Prostate gland (tissue), 2 donors: ENCODE measurements at places on chromosomes 2 and 18.

- no peak overlapping the region for H3K4me3 ChIP-seq
- peak overlapping the region; percentile 97 for H3K27ac ChIP-seq
- DNase-seq = no peak
- no peaks in the 10 kb centered on the region for H3K36me3 ChIP-seq
- H3K27me3 ChIP-seq = no peaks in the 10 kb centered on the region
Observed at GRCh38 chr2:38598200-38598990, 4.3 kb downstream of the HNRNPLL start.

DNA sequence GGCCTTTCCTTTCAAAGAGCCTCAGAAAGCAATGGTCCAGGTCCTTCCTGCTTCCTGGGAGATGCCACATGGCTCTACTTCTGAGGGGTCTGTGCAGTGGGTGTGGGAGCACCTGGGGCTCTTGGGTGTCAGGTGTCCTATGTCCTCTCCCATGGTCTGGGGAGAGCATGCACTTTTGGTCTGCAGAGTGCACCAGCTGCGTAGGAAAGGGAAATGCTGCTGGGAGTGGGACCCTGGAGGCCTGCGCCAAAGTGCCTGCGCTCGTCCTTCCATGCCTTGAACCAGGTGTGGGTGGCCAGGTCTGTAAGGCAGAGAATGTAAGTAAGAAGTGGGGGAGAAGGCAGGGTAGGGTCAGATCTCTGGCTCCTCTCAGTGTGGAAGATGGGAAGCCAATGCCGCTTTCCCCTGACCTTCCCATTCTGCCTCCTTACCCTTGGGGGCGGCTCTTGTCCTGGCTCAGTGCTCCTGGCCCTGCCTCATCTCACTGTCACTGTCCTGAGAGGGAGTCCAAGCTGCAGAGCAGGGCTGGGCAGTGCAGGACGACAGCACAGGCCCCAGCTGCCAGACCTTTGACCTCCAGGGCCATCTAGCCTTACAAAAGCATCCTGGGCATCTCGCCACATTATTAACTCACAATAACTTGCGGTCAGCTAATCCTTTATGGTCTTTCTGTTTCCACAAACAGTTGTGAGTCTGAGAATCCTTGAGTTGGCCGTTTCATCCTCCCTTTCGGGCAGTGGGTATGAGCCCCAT, 6.6 kb upstream of the PROM2 start:
- H3K27me3 ChIP-seq = no peaks in the 10 kb centered on the region
- no peaks in the 10 kb centered on the region for H3K4me1 ChIP-seq
- H3K4me3 ChIP-seq = no peak overlapping the region
- no peak overlapping the region for H3K27ac ChIP-seq
- no peaks in the 10 kb centered on the region for H3K36me3 ChIP-seq
- no peak for DNase-seq

DNA sequence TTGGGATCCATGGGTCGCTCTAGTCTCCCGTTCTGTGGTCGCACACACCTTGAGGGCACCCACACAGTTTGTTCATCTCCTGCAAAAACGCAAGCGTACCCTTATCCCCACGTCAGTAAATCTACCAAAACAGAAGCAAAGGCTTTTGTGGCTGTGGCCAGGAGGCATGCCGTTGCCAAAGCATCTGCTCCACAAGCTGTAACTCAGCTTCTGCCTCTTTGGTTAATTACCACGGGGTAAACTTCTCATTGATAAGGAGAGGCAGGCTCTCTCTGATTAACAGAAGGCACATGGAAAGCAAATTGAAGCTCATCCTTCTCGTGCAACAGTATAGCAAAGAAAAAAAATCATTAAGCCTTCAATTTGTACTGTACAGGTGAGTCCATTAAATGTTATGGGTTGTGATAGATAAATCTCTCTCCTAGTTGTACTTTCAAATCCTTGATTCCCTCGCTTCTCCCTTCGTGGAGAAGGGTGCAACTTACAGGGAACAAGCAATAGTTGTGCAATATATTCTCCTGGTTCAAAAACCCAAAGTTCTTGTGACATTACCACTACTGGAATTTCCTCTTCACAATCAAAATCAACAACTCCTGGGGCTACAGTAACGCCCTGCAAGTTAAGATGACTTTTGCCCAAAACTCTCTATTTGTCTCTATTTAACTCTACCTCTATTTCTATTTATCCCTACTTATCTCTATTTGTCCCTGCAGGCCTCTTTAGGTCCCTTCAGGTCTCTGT, 10.3 kb downstream of the PECR start:
- H3K27ac ChIP-seq = no peak overlapping the region
- DNase-seq = no peak
- no peaks in the 10 kb centered on the region for H3K4me1 ChIP-seq
- no peaks in the 10 kb centered on the region for H3K36me3 ChIP-seq
- H3K4me3 ChIP-seq = no peak overlapping the region
- H3K27me3 ChIP-seq = no peaks in the 10 kb centered on the region

DNA sequence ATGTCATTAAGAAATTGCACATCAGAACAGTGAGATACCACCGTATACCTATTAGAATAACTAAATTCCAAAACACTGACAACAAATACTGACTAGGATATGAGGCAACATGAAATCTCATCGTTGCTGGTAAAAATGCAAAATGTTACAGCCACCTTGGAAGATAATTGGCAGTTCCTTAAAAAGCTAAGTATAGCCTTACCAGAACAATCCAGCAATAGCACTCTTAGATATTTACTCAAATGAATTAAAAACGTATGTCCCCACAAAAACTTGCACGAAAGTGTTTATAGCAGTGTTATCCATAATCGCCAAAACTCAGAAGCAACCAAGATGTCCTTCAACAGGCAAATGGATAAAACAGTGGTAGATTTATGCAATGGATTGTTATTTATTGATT, 241.7 kb downstream of the EPHA4 start:
- H3K4me3 ChIP-seq = no peak overlapping the region
- no peaks in the 10 kb centered on the region for H3K27me3 ChIP-seq
- no peak overlapping the region for H3K27ac ChIP-seq

DNA sequence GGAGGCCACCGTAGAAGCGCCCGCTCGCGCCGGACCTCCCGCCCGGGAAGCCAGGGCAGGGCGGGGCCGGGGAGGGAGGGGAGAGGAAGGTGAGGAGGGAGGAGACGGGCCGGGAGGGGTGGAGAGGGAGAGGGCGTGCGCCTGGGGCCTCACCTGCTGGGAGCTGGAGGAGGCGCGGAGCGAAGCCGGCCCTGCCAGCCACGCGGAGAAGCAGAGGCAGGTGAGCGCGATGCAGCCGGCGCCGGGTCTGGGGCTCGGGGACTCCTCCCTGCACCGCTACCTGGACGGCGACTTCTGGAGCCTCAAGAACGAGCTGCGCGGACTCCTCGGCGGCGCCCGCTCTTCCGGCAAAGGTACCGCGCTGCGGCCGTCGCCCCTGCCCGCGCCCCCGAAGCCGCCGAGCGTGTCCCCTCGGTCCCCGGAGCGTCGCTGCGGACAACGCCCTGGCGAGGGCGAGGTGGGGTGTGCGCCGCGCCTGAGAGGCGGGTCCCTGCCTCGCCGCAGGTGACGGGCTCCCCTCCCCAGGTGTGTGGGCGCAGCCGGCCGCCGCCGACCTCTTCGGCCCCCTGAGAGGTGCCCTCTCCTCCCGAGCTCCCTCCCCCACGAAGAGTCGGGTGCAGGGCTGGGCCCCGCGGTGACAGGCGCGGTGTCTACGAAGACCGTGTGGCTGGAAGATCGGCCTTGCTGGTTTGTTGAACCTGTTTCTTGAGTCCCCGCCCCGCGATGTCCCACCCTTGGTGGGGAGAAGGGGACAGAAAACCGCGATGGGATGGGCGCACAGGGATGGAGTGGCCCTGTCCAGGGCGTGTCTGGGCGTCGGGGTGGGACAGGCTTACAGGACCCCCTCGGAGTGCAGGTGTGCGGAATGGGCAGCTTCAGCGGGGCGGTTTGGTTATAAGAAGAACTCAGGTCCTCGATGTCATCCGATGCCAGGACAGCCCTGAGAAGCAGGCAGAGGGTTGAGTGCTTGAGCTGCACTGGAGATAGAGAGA, at the start of gene ACOXL:
ACOXL (plus strand) TSS at position 152 of the 992 bp plus-strand sequence. CDS start 35,817 bp downstream, outside the sequence.
- H3K27me3 ChIP-seq = no peaks in the 10 kb centered on the region
- peak within 1 kb of the TSS; percentile 38 for H3K27ac ChIP-seq
- H3K4me3 ChIP-seq = peak within 1 kb of the TSS; percentile 34
- DNase-seq = peak; percentile 62
- H3K36me3 ChIP-seq = no peaks in the 10 kb centered on the region

DNA sequence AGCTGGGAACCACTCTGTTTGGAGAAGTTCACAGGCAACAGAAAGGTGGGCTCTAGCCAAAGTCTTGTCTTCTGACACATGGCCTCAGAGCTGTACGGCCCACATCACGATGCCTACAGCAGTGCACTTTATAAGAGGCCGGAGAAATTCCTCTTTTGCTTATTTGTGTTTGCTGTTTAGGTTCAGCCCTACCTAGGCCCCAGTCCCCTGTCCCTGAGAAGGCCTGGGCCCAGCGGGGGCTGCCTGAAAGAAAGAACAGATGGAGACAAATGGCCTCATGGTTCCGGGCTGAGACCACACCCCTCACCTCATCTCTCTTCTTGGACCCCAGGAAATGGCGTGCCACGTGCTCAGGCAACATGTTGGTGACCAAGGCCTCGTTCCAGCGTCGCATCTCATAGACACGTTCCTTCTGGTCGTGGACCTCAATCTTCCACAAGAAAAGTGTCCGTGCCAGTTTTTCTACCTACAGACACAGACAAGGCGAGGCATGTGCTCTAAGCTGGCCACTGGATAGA, 30.9 kb downstream of the CENPO start:
- DNase-seq = no peak
- no peak overlapping the region for H3K4me3 ChIP-seq
- H3K36me3 ChIP-seq = no peaks in the 10 kb centered on the region
- H3K4me1 ChIP-seq = no peaks in the 10 kb centered on the region
- H3K27ac ChIP-seq = no peak overlapping the region
- H3K27me3 ChIP-seq = no peaks in the 10 kb centered on the region

DNA sequence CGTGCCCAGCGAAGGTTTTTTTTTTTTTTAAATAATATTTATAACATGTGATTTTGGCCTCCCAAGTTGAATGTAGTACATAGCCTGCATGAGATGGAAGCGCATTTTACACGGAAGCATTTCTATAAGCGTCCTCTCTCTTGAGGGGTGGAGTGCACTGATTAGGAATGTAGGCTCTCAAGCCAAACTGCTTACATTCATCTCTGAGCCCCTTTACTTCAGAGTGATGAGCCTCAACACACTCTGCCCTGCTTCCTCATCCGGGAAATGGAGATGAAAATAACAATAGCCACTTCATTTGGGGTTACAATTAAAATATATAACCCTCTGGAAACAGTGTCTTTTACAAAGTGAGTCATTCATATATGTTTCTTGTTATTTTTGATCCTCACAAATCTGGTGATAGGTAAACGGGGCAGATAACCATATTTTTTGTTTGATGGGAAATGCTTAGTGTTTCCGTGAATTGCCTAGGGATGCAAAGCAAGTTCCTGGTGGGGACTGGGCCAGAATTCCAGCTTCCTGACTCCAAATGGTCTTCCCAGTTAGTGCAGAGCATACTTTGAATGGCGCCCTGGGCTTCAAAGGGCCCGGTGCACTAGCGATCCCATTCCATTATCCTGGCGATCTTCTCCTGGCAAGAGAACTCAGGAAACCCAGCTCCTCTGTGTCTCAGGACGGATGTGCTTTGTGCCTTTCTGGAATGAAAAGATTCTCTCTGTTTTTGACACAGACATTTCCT, 124.3 kb downstream of the PIEZO2 start:
- no peaks in the 10 kb centered on the region for H3K4me1 ChIP-seq
- H3K27me3 ChIP-seq = no peaks in the 10 kb centered on the region
- H3K4me3 ChIP-seq = no peak overlapping the region

DNA sequence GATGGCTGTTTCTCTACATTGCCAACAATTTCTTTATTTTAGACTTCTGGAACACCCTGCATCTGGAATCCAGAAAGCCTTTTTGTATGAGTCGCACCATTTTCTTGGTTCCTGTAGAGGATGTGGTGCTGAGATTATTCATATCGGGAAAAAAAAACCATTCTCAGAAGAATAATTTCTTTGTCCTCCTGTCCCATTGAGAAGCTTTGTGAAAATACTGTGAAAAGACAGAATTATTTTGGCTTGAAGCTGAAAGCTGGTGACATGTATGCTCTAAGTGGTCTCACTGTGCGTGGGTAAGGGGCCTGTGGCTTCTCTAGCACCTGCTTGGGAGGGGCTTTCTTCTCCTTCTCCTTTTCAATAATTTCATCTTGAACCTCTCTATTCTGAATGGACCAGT, 138.4 kb downstream of the FAM210A start:
- H3K36me3 ChIP-seq = no peaks in the 10 kb centered on the region
- no peaks in the 10 kb centered on the region for H3K27me3 ChIP-seq
- no peaks in the 10 kb centered on the region for H3K4me1 ChIP-seq
- H3K4me3 ChIP-seq = no peak overlapping the region
- no peak for DNase-seq

DNA sequence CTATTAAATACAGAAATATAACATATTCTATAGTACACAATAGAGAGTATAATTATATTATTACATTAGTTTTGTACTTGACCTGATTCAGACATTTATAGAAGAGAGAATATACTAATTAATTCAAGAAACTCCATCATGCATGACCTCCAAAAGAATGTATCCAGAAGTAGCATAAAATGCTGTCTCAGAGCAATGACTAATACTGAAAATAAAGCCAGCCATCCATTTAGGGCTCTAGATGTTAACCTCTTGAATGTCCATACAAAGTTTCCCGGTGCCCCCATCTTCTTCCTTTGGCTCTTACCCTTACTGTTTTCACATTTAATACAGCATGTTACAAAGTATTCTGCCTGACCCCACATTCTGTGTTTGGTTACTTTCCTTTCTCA, 102.0 kb downstream of the ARHGAP15 start:
- H3K27me3 ChIP-seq = no peaks in the 10 kb centered on the region
- H3K27ac ChIP-seq = no peak overlapping the region
- H3K4me3 ChIP-seq = no peak overlapping the region
- H3K36me3 ChIP-seq = no peaks in the 10 kb centered on the region
- H3K4me1 ChIP-seq = no peaks in the 10 kb centered on the region

DNA sequence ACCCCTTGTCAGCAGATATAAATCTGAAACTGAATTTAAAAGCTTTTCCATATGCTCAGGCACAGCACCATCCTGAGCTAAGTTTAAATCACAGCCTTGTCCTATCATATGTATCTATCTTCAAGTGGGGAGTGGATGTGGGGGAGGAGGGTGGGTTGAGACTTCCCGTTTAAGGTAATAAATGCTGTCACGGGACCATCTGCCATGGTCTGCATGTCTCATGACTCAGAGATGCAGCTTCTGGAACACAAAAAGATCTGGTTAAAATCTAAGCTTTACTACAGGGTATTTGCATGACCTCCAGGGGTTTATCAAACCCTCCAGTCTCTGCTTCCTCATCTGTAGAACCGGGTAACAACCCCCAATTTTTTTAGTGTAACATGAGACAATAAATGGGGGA, 377.7 kb upstream of the ST6GAL2 start:
- no peak for DNase-seq
- no peak overlapping the region for H3K4me3 ChIP-seq
- H3K36me3 ChIP-seq = no peaks in the 10 kb centered on the region

- no peaks in the 10 kb centered on the region for H3K4me1 ChIP-seq
- H3K36me3 ChIP-seq = no peaks in the 10 kb centered on the region
- no peak overlapping the region for H3K4me3 ChIP-seq
- H3K27ac ChIP-seq = no peak overlapping the region
- no peak for DNase-seq
- no peaks in the 10 kb centered on the region for H3K27me3 ChIP-seq
Observed at GRCh38 chr2:235852526-235852920, 315.7 kb downstream of the GBX2 start.

- H3K27ac ChIP-seq = no peak overlapping the region
- DNase-seq = no peak
- no peaks in the 10 kb centered on the region for H3K27me3 ChIP-seq
- H3K36me3 ChIP-seq = no peaks in the 10 kb centered on the region
- no peaks in the 10 kb centered on the region for H3K4me1 ChIP-seq
- H3K4me3 ChIP-seq = no peak overlapping the region
Observed at GRCh38 chr2:234845602-234846590, 105.9 kb upstream of the SH3BP4 start.

GRCh38 chr18:50776383-50776782, 43.4 kb downstream of the MRO start:
- H3K27ac ChIP-seq = no peak overlapping the region
- DNase-seq = no peak
- no peaks in the 10 kb centered on the region for H3K36me3 ChIP-seq
- no peak overlapping the region for H3K4me3 ChIP-seq
